ENCODE measurements at places on chromosomes 12 and 14. TPM values are rescaled to one million over a fixed set of nuclear protein-coding genes. Genes with fewer than 3 reads are reported as not detected.

DNA sequence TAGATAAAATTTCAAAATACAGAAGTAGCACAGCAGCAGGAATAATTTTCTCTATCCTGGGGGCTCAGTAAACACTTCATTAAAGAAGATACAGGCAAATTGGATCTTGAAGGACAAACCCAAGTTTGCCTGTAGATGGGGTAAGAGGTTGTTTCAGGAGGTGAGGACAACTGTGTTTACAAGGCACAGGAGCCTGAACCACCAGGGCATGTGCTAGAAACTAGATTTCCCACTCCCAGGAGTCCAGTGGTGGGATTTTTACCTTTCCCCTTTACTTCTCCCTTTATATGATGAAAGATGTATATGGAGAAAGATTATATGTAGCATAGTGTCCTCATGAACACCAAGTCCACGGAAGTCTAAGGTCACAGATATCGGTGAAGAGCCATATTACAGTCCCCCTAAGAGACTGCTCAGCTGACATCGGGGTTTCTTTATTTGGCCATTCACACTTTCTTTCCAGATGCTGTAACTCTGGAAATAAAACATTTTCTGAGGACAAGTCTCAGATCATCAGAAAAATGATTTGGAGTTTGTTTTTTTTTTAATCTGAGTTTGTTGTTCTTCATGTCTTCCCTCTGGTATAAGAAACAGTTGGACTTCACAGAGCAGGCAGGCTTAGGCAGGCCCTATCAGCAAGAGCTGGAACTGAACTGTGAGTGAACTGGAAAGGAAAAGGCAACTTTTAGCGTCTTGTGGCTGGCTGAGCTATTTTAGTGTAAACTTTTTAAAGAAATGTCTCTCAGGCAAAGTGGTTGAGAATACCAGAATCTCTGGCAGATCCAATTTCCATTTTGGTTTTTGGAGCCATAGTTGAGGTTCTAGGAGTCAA, 8.0 kb upstream of the EVL start:
- no peak overlapping the region for H3K4me3 ChIP-seq
- H3K4me1 ChIP-seq, result peaks cover 37% of the 10 kb centered on the region
- no peaks in the 10 kb centered on the region for H3K36me3 ChIP-seq
- H3K27me3 ChIP-seq, result no peaks in the 10 kb centered on the region

DNA sequence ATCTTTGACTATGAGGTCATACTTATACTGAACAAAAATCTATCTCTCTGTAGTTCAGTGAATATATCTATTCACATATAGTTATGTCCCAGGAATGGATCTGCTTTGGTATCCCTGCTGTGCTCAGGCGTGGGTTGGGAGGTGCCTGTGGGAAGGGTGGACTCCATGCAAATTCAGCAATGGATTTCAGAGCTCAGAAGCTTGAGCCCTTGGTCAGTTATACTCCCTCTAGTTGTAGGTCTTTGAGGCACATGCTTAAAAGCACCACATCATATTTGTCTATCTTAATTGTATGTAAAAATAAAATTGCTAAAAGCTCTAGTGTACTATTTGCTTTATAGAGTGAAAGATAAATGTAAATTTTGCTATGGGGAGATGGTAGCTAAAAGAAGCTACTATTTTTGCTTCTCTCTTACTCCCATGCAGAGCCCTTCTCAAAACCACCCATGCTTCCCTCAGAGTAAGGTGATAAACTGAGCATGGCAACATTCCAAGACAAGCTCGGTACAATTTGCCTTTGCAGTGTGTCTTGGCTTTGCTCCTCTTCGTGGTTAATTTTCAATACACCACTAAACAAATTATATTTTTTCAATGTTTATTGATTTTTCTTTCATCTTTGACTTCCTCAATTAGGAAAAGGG, 54.9 kb downstream of the SLC16A7 start:
- no peak overlapping the region for H3K4me3 ChIP-seq
- H3K36me3 ChIP-seq, result peaks cover 5% of the 10 kb centered on the region
- no peak for DNase-seq
- H3K27ac ChIP-seq, result no peak overlapping the region
- no peaks in the 10 kb centered on the region for H3K4me1 ChIP-seq

GRCh38 chr12:31727192-31727591, 1.6 kb downstream of the AMN1 start:
- peaks cover 36% of the 10 kb centered on the region for H3K4me1 ChIP-seq

- no peak overlapping the region for H3K4me3 ChIP-seq
- DNase-seq, result no peak
- H3K36me3 ChIP-seq, result no peaks in the 10 kb centered on the region
- no peaks in the 10 kb centered on the region for H3K27me3 ChIP-seq
- H3K4me1 ChIP-seq, result no peaks in the 10 kb centered on the region
- no peak overlapping the region for H3K27ac ChIP-seq
Observed at GRCh38 chr12:28489246-28489645, 299.0 kb downstream of the CCDC91 start.

DNA sequence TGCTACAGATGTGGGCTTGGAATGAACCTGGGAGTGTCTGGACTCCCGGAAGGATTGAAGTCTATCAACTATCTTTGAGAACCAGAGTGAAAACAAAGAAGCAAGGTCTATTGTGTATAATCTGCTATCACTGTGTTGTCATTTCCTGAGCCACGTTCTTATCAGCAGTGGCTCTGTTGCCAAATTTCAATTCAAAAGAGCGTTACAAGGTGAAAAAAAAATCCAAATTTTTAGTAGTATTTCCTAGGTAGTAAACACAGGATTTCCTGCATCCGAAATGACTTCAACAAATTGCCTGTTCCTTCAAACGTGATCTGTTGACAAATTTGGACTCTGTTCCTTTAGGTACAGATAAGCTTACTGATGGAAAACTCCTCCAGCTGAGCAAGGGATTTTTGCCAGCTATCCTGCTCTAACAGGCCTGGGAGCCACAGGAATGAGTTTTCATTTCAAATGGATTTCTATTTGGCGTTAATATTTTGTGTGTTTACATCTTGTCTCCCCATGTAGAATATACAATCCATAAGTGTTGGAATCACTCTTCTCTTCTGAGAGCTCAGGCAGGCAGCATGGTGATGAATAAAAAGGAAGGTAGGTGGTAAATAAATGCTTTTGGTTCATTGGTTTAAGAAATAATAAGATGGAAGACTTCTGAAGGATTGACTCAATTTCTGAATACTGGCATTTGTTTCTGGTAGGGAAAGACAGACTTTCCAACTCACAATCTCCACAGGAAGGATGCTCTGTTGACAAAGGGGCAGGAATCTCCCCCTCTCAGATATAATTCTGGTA, 58.5 kb downstream of the GPR135 start:
- no peak overlapping the region for H3K4me3 ChIP-seq
- no peak for DNase-seq
- no peaks in the 10 kb centered on the region for H3K4me1 ChIP-seq
- H3K36me3 ChIP-seq, result no peaks in the 10 kb centered on the region
- H3K27me3 ChIP-seq, result peaks cover 13% of the 10 kb centered on the region
- H3K27ac ChIP-seq, result no peak overlapping the region

DNA sequence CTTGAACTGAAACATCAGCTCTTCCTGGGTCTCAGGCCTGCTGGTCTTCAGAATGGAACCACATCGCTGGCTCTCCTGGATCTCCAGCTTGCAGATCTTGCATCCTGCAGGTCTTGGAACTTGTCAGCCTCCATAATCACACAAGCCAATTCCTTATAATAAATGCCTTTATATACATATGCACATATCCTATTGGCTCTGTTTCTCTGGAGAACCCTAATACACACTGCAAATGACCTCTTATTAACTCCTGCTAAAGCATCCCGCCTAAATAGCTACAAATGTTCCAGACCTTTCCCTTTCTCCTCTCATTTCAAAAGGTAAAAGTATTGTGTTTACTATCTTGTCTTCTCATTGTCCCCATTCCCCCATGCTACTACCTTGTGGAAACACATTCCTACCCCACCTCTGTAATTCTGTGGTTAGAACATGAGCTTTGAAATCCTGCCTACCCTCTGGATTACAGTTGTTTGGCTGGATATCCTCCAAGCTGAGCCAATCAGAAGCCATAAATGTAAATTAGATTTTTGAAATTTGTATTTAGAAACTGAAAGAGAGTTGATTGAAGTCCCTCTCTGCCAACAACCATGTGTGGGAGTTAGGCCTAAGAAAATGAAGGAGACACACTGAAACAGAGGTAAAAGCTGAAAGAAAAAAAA, 58.1 kb downstream of the ANKS1B start:
- H3K27me3 ChIP-seq, result no peaks in the 10 kb centered on the region
- H3K4me3 ChIP-seq, result no peak overlapping the region
- no peaks in the 10 kb centered on the region for H3K4me1 ChIP-seq
- no peak overlapping the region for H3K27ac ChIP-seq

DNA sequence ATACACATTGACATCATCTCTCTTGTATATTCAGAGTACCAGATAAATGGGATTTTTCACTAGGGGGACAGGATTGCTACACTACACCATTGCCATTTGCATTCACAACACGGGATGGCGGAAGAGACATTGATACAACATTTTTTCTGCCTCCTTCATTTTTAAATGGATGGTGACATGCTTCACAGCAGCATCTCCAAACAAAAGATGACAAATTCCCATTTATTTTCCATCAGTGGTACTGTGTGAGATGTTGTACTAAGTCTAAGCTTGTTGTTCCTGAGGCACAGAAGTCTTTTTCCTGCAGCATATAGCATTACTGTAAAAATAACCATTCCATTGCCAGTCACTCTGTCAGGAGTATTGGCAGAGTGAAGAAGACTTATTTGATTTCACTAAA, 912.7 kb downstream of the NRXN3 start:
- no peak overlapping the region for H3K4me3 ChIP-seq
- no peak overlapping the region for H3K27ac ChIP-seq
- no peaks in the 10 kb centered on the region for H3K36me3 ChIP-seq
- no peaks in the 10 kb centered on the region for H3K4me1 ChIP-seq
- H3K27me3 ChIP-seq, result no peaks in the 10 kb centered on the region

DNA sequence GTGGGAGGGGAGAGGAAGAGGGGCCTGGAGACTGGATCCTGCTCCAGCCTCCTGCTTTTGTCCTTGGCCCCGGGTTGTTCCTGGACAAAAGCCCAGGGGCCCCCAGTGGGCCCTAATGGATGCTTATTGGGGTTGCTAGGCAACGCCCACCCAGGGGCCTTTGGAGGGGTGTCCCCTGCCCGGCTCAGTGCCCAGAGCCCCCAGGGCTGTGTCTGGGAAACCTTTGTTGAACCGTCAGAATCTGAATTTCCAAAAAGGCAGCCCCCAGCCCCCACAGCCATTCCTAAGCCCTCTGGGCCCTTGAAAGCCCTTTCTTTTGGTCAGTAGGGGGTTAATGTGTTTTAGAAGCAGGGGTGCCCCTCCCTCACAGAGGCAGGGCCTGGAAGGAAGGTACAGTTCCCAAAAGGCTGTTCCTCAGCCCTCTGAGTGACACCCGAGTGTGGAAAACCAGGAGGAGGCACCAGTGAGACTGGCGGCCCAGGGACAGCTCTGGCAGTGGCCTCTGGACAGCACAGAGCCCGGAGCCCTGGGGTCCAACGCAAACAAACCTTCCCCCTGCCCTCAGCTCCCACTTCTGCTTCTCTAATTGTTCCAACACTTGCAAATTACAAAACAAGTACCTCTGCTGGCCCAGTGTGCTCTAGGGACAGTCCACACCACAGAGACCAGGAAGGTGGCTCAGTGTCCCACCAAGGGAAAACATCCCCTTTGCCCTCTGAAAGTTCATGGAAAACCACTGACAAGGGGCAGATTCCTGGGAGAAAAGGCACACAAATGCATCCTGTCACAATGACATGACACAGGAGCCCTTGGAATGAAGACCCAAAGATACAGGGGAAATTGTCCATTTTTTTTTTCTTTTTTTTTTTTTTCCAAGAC, 19.4 kb downstream of the HHIPL1 start:
- no peaks in the 10 kb centered on the region for H3K27me3 ChIP-seq
- no peak for DNase-seq
- H3K27ac ChIP-seq, result no peak overlapping the region
- no peaks in the 10 kb centered on the region for H3K36me3 ChIP-seq
- H3K4me3 ChIP-seq, result no peak overlapping the region

DNA sequence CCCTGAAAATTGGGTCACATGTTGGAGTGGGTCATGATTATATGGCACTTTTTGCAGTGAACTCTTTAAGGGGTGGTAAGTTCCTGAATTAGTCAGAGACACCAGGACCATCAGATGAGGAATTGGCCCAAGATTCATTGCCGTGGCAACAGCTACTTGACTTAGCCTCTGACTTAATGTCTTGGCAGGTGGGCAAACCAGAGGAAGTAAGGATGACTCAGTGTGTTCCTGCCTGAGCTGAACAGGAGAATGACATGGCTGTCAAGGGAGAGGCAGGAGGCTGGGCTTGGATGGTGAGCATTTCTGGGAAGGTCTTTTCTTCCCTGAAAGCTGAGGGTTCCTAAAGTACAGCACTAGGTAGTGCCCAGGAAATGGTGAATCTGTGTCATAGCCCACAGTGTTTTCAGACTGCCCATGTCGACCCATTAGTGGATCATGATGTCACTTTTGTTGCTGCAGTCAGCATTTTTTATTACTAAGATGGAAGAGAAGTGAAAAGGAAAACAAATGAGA, 170.1 kb upstream of the PWP1 start:
- H3K4me3 ChIP-seq, result no peak overlapping the region
- H3K27ac ChIP-seq, result no peak overlapping the region
- no peak for DNase-seq
- H3K27me3 ChIP-seq, result no peaks in the 10 kb centered on the region
- no peaks in the 10 kb centered on the region for H3K36me3 ChIP-seq

- no peaks in the 10 kb centered on the region for H3K4me1 ChIP-seq
- H3K36me3 ChIP-seq, result no peaks in the 10 kb centered on the region
- H3K4me3 ChIP-seq, result no peak overlapping the region
- H3K27me3 ChIP-seq, result no peaks in the 10 kb centered on the region
- H3K27ac ChIP-seq, result peak overlapping the region; percentile 77
Observed at GRCh38 chr12:118053071-118053985, 7.7 kb downstream of the WSB2 start.

DNA sequence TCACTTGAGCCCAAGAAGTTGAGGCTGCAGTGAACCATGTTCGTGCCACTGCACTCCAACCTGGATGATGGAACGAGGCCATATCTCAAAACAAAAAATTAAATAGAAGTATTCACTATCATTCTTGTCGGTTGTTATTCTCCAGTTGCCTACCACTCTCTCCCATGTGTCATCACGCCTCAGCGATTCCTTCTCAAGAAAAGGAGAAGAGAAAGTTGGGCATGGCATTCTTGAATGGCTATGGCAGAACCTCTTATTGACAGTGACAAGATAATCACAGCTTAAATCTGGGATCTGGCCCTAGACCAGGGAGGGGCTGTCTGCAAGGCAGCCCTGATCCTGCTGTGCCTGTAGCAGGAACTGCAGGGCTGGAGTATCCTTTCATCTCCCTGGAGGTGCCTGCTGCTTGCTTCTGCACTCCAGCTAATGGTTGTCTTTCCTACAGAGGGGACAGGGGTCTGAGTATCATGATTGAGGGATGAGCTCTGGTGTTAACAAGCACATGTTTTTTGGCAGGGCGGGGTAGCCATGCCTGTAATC, 12.8 kb upstream of the MLEC start:
- no peaks in the 10 kb centered on the region for H3K36me3 ChIP-seq
- no peaks in the 10 kb centered on the region for H3K27me3 ChIP-seq
- no peak overlapping the region for H3K4me3 ChIP-seq
- no peak overlapping the region for H3K27ac ChIP-seq
- H3K4me1 ChIP-seq, result no peaks in the 10 kb centered on the region
- no peak for DNase-seq

The EMP1 gene
- total RNA-seq, result 4.3 TPM

The VAMP1 gene
- total RNA-seq, result 81.5 TPM

The BBS10 gene
- total RNA-seq, result 8.3 TPM

The REC8 gene
- total RNA-seq, result 79.7 TPM

The DLK1 gene
- 2.2 TPM for total RNA-seq

Data from T-cell (primary cell).